Iris pigment epithelial cell (primary cell): ENCODE measurements at places on chromosomes 7 and 10.

DNA sequence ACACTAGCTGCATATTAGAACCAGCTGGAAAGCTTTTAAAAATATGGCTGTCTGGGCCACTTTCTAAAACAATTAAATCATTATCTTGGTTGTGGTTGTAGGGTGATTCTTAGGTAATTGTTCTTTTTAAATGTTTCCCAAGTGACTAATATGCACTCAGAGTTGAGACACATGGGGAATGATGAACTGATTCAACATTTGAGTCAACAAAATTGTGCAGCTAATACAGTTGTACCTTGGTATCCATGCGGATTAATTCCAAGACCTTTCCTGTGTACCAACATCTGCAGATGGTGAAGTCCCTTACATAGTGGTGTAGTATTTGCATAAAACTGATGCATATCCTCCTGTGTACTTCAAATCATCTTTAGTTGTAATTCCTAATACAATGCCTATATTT is 242.2 kb downstream of the ATRNL1 start:
- DNase-seq: no peak

DNA sequence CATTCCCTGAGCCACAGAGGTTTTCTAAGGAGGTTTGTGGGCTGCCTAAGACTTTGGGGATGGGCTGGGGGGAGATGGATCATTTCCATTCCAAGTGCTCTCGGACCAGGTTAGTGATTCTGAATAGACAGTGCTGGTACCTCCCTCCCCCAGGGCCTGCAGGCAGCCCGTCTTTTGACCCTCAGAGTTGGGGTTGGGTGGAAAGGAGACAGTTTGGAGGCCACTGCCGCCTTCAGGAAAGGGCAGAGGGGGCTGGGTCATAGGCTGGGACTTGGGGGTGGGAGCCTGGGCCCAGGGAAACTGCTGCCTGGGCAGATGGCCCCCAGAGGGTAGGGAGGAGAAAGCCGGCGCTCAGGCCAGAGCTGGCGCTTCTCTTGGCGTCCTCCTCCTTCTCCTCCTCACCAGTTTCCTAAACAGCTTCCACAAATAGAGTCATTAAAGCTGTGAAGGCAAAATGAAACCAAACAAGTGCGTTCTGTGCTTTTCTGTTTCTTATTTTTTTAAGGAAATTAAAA is 4.4 kb downstream of the UNC5B start:
- DNase-seq: peak; percentile 29

- DNase-seq: no peak
Measured at GRCh38 chr10:4685491-4685890, 140.5 kb upstream of the AKR1E2 start.

GRCh38 chr10:124217906-124218804 is 124.8 kb upstream of the CHST15 start:
- DNase-seq: no peak

DNA sequence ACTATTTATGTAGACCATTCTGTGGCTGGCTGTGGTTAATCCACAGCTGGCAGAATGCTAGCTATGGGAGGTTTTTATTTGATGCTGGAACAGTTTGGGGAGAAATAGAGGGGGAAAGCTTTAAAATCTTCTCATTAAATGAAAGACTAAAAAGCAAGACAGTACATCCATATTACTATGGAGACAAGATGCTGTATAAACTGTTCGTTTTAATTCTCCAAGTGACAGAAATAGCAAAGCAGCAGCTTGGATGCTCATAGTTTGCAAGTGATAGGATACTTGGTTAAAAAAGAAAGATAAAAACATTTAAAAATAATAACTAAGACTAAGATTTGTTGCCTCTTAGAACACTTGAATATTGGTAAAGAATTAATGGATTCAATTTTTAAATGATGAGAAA is 304.9 kb upstream of the KAT6B start:
- no peak for DNase-seq

DNA sequence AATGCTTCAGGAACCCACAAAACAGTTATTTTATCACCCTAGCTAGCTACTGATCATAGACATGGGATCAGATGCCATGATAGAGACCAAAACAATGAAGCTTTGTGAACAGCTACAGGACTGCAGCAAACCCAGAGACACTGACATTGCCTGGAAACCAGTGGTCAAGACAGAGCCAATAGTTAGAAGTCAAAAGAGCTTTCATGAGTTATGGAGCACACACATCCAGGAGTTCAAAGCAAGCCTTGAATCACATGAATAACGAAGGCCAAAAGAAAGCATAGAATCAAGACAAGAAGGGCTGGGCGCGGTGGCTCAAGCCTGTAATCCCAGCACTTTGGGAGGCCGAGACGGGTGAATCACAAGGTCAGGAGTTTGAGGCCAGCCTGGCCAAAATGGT is 34.5 kb upstream of the GSAP start:
- DNase-seq: no peak
